ENCODE measurements at places on chromosomes 12 and 14. TPM values are rescaled to one million over a fixed set of nuclear protein-coding genes. Genes with fewer than 3 reads are reported as not detected.
A peak's percentile ranks its signal among the peaks of the same experiment; 100 is the strongest.

The IAPP gene
- total RNA-seq: 0.09 TPM

DNA sequence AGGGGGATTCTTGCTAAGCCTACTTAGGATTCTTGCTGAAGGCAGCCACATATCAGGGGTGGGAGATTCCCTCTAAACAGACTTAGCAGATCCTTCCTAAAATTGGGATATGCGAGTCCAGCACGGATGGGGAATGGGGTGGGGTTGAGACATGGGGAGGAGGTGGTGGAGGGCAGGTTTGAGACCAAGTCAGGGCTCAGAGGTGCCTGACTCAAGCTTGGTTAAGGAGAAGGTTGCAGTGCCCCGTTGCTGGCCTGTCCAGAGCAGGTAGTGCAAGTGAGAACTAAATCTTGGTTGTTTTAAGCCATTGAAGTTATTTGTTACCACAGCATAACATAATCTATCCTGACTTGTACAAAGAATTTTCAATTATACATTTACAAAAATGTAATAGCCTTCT is 359.7 kb downstream of the AACS start:
- H3K36me3 ChIP-seq: no peaks in the 10 kb centered on the region
- no peaks in the 10 kb centered on the region for H3K27me3 ChIP-seq
- H3K4me1 ChIP-seq: no peaks in the 10 kb centered on the region
- no peak overlapping the region for H3K27ac ChIP-seq
- DNase-seq: no peak

The HOXC6 gene
- total RNA-seq: not detected

- peaks cover 54% of the 10 kb centered on the region for H3K27me3 ChIP-seq
- DNase-seq: no peak
- peaks cover 7% of the 10 kb centered on the region for H3K36me3 ChIP-seq
- H3K4me3 ChIP-seq: no peak overlapping the region
- H3K27ac ChIP-seq: no peak overlapping the region
Observed at GRCh38 chr12:57759360-57759980, 4.6 kb downstream of the MARCHF9 start.

- no peak overlapping the region for H3K4me3 ChIP-seq
- no peaks in the 10 kb centered on the region for H3K4me1 ChIP-seq
- no peak overlapping the region for H3K27ac ChIP-seq
- H3K27me3 ChIP-seq: no peaks in the 10 kb centered on the region
- no peaks in the 10 kb centered on the region for H3K36me3 ChIP-seq
- DNase-seq: peak; percentile 18
Observed at GRCh38 chr12:90773491-90773890, 181.5 kb downstream of the CCER1 start.

- no peak overlapping the region for H3K27ac ChIP-seq
- H3K4me1 ChIP-seq: no peaks in the 10 kb centered on the region
- H3K27me3 ChIP-seq: no peaks in the 10 kb centered on the region
- H3K4me3 ChIP-seq: no peak overlapping the region
Observed at GRCh38 chr12:99026332-99027054, 381.4 kb downstream of the APAF1 start.

The TAS2R19 gene
- total RNA-seq: 1.8 TPM

The SLC6A12 gene
- 0.33 TPM for total RNA-seq

The CPNE8 gene
- total RNA-seq: 0.60 TPM
